ENCODE measurements at places on chromosomes 12 and 14.

DNA sequence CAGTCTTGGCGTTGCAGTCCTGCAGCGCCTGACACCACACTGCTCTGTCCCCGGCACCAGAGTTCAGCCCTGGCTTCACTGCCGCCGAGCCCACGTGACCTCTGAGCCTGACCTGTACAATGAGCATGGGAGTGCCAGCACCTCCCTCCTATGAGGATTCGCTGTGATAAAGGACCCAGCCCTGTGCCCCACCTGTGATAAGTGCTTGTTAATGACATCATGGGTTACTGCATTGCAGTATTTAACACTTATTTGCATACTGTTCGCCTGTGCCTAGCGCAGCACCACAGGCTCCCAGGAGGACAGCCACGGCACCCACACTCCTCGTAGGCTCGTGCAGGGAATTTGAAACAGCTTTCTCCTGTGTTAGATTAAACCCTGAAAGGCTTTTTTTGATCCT, 118.2 kb upstream of the GSC start:
- DNase-seq, result no peak

DNA sequence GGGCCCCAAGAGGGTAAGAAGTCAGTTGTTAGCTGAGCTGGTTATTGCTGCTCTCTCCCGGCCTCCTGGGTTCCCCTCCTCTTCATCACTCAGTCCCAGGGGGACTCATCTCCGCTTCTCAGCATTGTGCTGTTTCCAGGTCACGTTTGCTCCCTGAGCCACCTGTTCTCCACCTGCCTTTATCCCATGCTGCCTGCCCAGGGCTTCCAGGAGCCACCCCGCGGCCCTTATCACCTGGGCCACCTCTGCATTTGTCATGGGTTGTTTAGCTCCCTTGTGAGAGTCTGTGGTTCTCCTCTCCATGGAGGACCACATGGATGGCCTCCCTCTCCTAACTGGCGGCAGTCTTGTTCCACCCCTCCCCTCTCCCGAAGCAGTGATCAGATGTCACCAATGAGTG, 36.0 kb downstream of the SYNDIG1L start:
- no peak for DNase-seq

- no peak for DNase-seq
Observed at GRCh38 chr12:127193341-127193740, 1073.6 kb upstream of the TMEM132C start.

- DNase-seq, result no peak
Observed at GRCh38 chr12:23504641-23505399, 444.6 kb downstream of the SOX5 start.

GRCh38 chr12:133264173-133264572, 28.5 kb upstream of the ANHX start:
- no peak for DNase-seq

All from GM06990 (cell line).